Activated CD4-positive, alpha-beta T cell treated with anti-CD3 and anti-CD28 coated beads, Interleukin-2, Interleukin-4, amounts not matched to agents 100 ng/mL and 50 ng/mL, durations not matched to agents 16 hours and 8 hours (primary cell): ENCODE measurements at places on chromosomes 12 and 14.

- no peak for DNase-seq
Measured at GRCh38 chr12:56126732-56127239, 1.3 kb upstream of the ESYT1 start.

GRCh38 chr14:79745046-79745445 is 466.3 kb downstream of the DIO2 start:
- no peak for DNase-seq

DNA sequence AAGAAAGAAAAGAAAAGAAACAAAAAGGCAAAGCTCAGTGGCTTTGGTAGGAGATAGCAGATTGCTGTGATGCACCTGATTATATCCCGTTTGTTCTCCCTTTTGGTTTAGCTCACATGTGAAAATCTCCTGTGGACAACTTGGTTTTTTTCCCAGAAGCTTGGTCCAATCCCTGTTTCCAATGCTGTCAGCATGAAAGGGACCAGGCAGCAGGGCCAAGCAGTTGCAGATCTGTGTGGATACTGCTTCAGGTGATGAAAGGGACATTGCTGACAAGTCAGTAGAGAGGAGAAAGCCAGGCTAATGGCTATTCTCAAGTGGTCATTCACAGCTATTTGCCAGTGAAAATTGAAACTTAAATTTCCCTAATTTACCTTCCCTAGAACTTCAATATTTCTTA is 18.8 kb upstream of the SLCO1A2 start:
- no peak for DNase-seq

DNA sequence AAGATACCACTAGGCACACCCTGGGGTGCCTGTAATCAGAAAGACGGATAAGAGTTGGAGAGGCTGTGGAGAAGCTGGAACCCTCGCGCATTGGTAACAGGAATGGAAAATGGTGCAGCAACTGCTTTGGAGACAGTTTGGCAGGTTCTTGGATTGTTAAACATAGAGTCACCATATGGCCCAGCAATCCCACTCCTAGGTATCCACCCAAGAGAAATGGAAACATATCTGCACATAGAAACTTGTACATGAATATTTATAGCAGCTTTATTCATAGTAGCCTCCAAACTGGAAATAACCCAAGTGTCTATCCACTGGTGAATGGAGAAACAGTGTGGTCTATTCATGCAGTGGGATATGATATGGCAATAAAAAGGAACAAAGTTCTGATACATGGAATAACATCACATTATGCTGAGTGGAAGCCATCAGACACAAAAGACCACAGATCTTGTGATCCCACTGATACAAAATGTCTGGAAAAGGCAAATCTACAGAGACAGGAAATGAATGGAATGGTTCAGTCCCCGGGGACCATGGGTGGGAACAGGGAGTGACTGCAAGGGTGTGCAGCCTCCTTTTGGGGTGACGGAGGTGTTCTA is 45.4 kb downstream of the JAG2 start:
- DNase-seq: no peak

DNA sequence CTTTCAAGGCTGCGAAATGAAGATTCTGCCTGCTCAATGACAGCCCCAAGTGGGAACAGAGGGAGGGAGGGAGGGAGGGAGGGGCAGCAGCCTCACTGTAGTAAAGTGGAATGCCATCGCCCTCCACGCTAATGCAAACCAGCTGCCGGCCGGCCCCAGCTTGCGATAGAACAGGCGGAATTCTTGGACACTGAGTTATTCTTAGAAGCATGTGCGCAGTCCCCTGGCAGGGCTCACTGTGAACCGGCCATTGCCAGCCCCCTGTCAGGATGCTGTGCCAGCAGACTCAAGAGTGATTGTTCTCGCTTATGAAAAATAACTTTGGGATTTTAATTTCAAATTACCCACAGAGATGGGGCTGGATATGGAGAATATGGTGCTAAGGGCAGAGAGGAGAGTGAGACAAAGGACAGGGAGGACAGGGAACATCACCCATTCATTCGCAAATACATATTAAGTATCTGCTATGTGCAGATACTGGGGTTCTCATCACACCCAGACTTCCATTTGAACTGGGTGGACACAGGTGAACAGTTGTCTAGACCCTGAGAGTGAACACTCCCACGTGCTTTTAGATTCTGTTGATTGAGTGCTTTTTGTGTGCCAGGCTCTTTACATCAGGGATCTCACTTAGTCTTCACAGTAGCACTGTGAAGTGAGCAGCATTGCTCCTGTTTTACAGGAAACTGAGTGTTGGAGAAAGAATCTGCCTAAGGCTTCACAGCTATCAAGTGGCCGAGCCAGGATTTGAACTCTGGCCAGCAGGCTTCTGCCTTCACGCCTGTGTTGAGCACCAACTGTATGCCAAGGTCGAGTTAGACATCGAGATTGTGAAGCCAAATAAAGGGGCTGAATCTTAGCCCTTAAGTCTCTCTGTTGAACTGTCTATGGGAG is 192.9 kb downstream of the C12orf75 start:
- DNase-seq: no peak

- DNase-seq: peak; percentile 78
Measured at GRCh38 chr12:100154474-100155247, 12.0 kb upstream of the BLTP3B start.

GRCh38 chr14:90412058-90412457 is 15.2 kb downstream of the CALM1 start:
- no peak for DNase-seq

DNA sequence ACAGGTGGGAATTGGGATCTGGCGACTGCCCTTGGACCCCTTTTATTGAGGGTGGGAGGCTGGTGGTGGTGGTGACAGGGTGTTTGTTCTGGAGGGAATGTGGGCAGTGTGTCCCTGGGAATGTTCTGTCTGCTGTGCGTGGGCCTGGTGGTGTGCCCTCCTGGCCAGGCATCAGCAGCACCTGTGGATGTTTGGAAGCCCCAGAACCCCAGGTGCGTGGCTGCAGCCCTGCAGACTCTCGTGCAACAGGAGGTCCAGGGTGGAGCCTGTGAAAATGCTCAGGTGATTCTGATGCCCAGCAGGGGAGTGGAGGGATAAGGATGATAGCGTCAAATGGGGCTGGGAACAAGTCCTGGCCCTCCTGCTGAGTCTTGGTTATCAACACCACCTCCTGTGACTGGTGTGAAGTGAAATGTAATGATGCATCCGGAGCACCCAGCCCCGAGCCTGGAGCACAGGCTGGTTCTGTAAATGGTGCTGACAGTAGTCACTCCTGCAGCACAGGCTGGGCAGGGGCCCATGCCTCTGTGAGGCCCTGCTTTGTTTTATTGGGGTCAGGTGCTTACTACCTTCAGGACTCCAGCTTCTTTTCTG is 176.6 kb downstream of the TSPAN9 start:
- DNase-seq: no peak

DNA sequence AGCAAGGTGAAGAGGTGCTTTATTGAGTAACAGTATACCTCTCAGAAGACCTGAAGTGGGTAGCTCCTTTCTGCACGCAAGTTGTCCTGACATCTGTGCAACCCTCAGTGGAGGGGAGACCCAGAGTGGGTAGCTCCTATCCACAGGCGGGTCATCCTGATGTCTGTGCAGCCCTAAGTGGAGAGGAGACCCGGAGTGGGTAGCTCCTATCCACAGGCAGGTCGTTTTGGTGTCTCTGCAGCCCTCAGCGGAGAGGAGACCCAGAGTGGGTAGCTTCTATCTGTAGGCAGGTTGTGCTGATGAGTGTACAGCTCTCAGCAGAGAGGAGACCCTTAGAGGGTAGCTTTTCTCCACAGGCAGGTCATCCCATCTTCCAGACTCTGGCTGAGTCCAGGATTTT is 45.1 kb upstream of the PRPF39 start:
- no peak for DNase-seq

DNA sequence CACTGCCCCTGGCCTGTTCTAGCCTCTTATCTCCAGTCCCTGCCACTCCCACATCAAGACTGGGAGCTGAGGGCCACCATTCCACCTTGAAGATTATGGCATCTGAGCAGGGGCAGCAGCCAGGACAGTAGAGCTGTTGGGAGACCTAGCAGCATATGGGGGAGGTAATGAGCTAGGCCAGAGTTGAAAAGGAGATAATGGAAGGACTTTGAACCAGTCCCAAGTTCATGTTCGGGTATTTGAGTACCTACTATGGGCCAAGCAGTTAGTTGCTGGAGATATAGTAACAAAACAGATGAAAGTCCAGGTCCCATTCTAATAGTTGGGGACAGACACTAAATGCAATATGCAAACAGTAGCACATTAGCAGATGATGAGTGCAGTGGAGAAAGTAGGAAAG is 151.5 kb downstream of the PLXNC1 start:
- DNase-seq: no peak

DNA sequence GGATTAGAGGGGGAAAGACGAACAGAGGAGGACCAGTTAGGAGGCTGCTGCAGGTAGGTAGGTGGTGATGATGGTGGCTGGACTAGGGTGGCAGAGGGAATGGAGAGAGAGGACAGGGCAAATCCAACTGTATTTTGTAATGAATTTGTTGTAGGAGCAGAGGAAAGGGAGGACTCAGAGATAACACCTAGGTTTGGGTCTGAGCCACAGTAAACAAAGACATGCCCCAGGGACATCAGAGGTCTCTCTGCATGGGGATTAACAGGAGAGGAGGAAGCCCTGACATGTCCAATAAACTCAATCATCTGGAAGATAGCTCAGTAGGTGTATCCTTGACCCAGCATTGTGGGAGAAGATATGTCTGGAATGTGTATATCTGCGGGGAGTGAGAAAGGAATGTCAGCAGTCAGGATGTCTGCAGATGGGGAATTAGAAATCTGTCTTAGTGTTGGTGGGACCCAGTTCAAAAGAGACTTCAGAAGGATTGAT is 4.7 kb upstream of the SLC48A1 start:
- no peak for DNase-seq

GRCh38 chr12:120235369-120236323 is 29.9 kb downstream of the PXN start:
- DNase-seq: no peak

- DNase-seq: no peak
Measured at GRCh38 chr12:131192951-131193350, 239.2 kb downstream of the ADGRD1 start.

GRCh38 chr12:129296671-129297070 is 443.4 kb downstream of the GLT1D1 start:
- DNase-seq: no peak

- DNase-seq: no peak
Measured at GRCh38 chr14:104935955-104936354, 11.3 kb downstream of the PLD4 start.

- DNase-seq: no peak
Measured at GRCh38 chr12:89166525-89166934, 185.8 kb downstream of the DUSP6 start.

GRCh38 chr12:108678104-108678730 is 44.5 kb upstream of the SELPLG start:
- peak; percentile 32 for DNase-seq

DNA sequence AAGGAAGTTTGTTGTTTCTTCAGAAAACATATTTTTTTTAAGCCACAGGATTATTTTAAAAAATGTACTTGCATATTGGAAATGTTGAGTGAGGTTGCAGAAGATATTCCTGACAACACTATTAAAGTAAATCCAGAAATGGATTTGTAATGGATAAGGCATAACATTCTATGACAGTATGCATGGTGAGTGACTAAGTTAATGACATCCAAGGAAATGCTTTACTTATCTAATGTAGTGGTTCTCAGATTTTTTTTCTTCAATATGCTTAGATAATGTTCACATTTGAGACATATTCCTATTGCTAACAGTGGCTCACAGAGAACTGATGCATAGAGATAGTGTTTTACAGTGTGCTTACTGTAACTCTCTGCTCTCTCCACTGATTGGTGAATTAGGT is 49.4 kb downstream of the ZDHHC17 start:
- DNase-seq: no peak

- peak; percentile 43 for DNase-seq
Measured at GRCh38 chr14:67420102-67420739, 8.3 kb upstream of the PLEK2 start.

DNA sequence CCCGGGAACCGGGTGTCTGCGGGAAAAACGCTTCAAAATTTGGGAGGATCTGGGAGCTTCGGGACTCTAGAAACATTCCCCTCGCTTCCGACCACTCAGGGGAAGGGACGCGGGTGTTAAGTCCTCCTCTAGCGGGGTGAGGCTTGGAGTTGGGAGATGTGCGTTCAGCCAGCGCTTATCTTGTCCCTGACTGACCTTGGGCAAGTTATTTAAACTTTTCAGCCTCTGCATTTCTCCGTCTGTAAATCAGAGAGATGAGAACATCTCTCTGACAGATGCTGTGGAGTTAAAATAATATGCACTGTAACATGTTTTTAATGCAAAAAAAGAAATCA is 76.9 kb upstream of the ANO4 start:
- no peak for DNase-seq

DNA sequence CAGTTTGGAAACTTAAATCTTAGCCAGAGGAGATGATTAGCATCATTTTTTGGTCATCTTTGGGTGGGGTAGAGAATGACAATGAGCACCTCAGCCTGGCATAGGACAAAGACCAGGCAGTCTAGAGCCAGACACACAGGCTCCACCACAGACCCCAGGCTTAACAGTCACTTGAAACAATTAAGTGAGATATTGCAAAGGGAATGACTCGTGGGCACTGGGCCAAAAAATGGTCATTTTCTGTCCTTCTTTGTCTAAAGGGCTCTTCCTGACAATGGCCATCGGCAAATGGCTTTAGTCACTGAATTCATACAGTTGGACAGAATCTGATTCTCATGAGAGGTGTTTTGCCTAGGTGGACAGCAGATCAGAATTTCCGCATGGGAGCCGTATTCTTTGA is 78.0 kb upstream of the DICER1 start:
- no peak for DNase-seq

DNA sequence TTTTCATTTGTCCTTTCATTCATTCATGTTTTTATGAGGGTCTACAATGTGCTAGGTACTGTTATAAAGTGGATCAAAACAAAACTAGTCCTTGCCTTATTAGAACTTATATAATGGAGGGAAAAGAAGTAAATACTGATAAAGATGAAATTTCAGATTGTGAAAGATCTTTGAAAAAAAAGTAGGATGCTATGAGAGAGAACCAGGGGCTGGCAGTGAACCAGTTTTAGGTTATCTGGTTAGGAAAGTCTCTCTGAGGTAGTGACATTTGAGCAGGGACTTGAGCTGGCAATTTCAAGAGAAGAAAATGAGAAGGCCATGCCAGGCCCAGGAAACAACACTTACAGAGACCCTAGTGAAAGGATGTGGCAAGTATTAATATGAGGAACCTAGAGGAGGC is 57.3 kb upstream of the E2F7 start:
- DNase-seq: no peak

- DNase-seq: no peak
Measured at GRCh38 chr12:32091696-32092095, 15.0 kb upstream of the BICD1 start.
